ENCODE measurements at places on chromosomes 12 and 14. TPM values are rescaled to one million over a fixed set of nuclear protein-coding genes. Genes with fewer than 3 reads are reported as not detected.

- DNase-seq = peak; percentile 53
Observed at GRCh38 chr14:21025371-21026273, 761 bp upstream of the NDRG2 start.

The ZDHHC22 gene
- not detected for total RNA-seq

The ARMH4 gene
- total RNA-seq = 0.07 TPM

The CPNE6 gene
- not detected for total RNA-seq

The ADAMTS20 gene
- total RNA-seq = 0.09 TPM

DNA sequence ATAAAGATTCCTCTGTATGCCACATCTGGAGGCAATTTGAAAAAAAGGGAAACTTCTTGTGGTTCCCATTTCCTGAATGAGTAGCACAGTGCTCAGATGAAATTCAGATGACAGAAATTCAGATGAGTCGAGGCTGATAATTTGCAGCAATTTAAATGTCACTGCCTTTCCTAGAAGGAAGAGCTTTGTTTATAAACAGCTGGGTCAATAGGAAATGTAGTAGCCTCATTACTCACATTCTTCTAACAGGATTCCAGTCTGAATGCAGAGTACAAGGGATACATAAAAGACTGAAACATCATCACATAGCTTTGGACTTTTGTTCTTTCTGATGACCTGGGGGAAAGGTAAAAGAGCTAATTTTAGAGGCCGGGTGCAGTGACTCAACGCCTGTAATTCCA is 11.3 kb upstream of the DACT1 start:
- no peak for DNase-seq

DNA sequence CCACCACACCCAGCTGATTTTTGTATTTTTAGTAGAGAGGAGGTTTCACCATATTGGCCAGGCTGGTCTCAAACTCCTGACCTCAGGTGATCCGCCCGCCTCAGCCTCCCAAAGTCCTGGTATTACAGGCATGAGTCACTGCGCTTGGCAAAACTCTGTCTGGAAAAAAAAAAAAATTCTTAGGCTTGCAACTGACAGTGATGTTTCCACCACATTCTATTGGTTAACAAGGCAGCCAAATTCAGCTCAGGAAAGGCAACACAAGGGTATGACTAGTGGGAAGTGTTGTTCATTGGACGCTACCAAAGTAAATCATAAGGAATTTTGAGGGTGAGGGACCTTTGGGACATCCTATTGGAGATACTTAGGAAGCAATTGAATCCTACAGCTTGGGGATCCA is 2.9 kb upstream of the SBNO1 start:
- no peak for DNase-seq

The OLR1 gene
- total RNA-seq = 0.45 TPM

DNA sequence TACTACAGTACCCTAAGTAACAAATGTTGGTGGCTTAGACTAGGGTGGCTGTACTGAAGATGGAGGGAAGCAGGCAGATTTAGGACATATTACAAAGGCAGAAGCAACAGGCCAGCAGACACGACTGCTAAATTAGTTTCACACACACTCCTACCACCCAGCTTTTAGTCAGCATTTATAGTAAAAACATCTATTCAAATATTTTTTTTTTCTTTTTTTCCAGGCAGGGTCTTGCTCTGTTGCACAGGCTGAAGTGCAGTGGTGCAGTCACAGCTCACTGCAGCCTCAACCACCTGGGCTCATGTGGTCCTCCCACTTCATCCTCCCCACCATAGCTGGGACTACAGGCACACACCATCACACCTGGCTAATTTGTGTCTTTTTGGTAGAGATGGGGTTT is 72.9 kb downstream of the CDK17 start:
- DNase-seq = no peak

DNA sequence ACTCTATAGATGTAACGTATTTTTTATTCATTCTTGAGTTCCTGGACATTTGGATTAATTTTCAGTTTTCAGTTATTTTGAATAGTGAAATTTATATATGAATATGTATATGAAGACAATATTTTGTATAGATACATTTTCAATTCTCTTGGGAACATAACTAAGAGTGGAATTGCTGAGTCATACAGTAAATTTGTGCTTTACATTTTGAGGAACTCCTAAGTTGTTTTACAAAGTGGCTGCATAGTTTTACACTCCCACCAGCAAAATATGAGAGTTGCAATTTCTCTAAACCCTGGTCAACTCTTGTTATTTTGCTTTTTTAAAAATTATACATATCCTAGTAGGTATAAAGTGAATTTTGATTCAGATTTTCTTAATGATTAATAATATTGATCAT is 1838.6 kb upstream of the SEL1L start:
- DNase-seq = no peak

The FGF23 gene
- total RNA-seq = not detected

All from K562 (cell line).